ENCODE measurements at places on chromosomes 16 and 17.
A peak's percentile ranks its signal among the peaks of the same experiment; 100 is the strongest.

DNA sequence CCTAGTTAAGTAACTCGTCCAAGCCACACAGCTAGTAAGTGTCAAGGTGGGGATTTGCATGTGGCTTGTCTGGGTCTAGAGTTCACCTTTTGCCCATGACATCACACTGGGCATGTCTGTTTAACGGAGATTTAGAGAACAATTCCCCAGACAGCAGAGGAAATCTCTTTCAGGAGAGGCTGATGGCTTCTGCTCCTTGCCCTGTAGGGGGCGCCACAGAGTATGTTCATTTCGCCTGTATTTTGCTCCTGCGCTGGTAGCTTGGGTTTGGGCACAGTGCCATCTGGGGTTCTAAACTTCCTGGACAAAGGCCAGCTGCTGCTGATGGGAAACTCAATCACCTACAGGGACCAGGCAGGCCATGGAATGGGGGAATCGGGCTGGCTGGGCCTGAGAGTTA, 20.4 kb downstream of the OTOA start:
- DNase-seq, result no peak

GRCh38 chr17:965311-965989, 14.1 kb downstream of the NXN start:
- no peak for DNase-seq

GRCh38 chr16:16148755-16149154, 74.5 kb downstream of the ABCC6 start:
- no peak for DNase-seq

GRCh38 chr16:49660626-49661025, 195.3 kb downstream of the ZNF423 start:
- DNase-seq, result no peak

GRCh38 chr17:56834380-56835263, 671 bp downstream of the DGKE start:
- DNase-seq, result peak; percentile 72

- DNase-seq, result no peak
Observed at GRCh38 chr16:67086822-67087221, 22.9 kb upstream of the PHAF1 start.

- no peak for DNase-seq
Observed at GRCh38 chr16:18062713-18063112, 273.8 kb downstream of the NPIPA8 start.

- no peak for DNase-seq
Observed at GRCh38 chr16:65675161-65675560, 553.3 kb upstream of the CDH11 start.

- no peak for DNase-seq
Observed at GRCh38 chr16:56547949-56548567, 16.8 kb upstream of the MT4 start.

Measured in CD8-positive, alpha-beta memory T cell (primary cell).